Bronchial epithelial cell (primary cell): ENCODE measurements at places on chromosomes 12 and 14.

DNA sequence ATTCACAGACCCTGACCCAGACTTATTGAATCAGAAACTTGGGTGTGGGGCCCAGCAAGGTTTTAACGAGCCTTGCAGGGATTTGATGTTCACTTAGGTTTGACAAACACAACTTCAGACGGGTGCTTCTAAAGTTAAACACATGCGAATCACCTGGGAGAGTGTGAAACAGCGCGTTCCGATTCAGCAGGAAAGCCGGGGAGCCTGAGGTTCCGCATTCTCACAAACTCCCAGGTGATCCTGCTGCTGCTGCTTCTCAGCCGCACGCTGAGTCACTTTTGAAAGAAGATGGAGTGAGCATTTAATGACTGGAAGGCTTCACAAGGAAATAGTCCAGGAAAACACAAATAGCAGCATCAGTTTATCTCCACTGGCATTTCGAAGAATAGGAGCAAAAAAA lies 44.2 kb upstream of the DDX11 start:
- no peak for DNase-seq

GRCh38 chr12:107360033-107360432 lies 266.7 kb upstream of the CRY1 start:
- no peak for DNase-seq

DNA sequence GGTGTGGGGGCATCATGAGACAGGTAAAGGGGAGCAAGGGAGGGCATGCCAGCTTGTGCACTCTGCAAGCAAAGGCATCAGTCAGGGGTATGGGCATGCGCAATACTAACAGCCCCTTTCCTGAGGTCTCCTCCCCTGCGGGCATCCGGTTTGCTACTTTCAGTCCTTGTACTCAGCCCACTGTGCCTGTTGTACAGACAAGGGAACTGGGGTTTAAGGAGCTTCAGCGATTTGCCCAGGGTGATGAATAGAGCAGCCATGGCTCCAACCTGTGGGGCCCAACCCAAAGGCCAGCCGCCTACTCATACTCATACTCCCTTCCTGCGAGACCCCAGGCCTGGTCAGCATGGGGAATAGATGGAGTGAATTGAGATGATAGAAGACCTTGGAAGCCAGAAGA lies 66.7 kb downstream of the GALNT16 start:
- no peak for DNase-seq

- DNase-seq, result no peak
These were observed 25.2 kb upstream of the PNMA1 start for GRCh38 chr14:73739174-73739898.

DNA sequence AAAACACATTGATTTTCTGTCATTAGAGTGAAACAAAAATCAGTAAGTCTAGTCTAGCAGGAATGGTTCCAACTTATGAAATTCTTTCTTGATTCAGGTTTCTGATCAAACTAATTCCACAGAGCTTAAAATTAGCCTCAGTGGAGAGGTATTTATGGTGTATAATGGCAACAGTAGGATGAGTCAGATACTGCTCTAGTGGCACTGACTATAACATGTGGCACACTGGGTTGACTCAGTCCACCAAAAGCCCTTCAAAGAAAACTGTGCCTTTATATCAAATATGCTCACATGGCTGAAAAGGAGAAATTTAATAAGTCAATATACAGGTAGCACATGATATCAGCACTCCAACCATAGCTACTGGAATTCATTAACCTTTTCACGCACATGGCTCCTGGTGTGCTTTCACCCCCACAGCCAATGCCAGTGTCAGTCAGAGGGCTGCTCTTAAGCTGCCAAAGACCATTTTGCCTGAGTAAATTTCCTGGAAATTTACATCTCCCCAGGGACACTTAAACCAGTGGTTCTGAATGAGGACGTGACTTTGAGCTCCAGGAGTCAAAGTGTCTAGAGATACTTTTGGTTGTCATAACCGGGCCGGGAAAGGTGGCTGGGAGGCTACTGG lies 21.7 kb upstream of the CATSPERB start:
- DNase-seq, result peak; percentile 67
